NCI-H345 (cell line): ENCODE measurements at places on chromosomes 5 and 9.

GRCh38 chr9:84592918-84593317, 76.6 kb upstream of the NTRK2 start:
- DNase-seq, result no peak

GRCh38 chr5:56512313-56512996, 279.3 kb upstream of the ANKRD55 start:
- DNase-seq, result no peak

DNA sequence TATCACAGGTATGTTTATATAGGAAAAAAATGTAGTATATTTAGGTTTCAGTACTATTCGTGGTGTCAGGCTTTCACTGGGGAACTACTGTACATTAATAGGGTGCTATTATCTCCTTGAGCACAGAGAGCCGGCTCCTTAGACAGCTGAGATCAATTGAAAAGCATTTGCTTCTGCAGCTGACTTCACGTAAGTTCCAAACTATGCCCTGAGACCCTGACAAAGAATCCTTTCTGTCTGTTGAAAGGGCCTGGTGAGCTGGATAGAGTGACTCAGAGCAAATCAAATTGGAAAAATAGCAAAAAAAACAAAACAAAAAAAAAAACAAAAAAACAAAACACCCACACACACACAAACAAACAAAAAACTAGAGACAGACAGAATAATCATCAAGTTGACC, 652.0 kb downstream of the MTRR start:
- DNase-seq, result no peak

GRCh38 chr9:135130207-135130976, 42.9 kb downstream of the OLFM1 start:
- DNase-seq, result peak; percentile 96

DNA sequence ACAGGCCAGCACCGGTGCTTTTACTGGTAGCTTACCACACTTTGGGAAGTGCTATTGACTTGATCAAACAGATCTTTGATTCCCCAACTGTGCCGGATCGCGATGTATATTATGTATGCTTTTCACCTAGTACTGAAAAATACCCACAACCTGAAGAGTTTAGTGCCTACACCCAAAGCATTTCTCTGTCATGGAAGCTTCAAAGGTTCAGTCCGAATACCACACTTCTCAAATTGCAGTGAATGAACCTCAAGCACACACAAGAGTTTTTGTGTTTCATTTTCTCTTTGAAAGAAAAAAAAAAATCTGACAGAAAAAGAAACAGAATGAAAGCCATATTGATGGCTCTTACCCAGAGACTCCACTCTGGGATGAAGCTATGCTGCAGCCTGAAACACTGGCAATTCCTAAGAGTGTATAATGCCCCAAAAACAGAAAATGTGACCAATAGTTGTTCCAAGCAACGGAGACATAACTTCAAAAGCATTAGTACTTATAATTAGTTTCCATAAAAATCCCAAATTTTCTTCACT, 100.9 kb downstream of the EBF1 start:
- no peak for DNase-seq
